ENCODE measurements at places on chromosomes 11 and 22.

DNA sequence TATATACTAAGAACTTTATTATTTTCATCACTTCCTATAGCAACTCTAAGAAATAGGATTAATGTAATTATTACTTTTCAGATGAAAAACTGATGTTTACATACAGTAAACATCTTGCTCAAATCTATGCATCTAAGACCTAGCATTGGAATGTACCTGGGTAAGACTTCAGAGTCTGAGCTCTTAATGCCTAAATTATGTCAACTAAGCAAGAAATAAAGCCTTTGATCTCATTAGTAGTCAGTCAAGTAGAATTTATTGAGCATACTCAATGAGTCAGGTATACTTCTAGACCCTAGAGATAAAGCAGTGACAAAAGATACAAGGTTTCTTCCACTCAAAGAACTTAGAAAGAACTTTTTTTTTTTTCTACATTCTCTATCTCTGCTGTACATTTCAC lies 16.7 kb upstream of the OR51Q1 start:
- H3K4me1 ChIP-seq, result no peaks in the 10 kb centered on the region
- H3K4me3 ChIP-seq, result no peak overlapping the region
- DNase-seq, result no peak

- peak; percentile 39 for DNase-seq
- peak overlapping the region; percentile 78 for H3K27ac ChIP-seq
- H3K4me3 ChIP-seq, result no peak overlapping the region
- H3K4me1 ChIP-seq, result peaks cover 10% of the 10 kb centered on the region
These were observed 13.3 kb downstream of the PARVA start for GRCh38 chr11:12390687-12391110.

DNA sequence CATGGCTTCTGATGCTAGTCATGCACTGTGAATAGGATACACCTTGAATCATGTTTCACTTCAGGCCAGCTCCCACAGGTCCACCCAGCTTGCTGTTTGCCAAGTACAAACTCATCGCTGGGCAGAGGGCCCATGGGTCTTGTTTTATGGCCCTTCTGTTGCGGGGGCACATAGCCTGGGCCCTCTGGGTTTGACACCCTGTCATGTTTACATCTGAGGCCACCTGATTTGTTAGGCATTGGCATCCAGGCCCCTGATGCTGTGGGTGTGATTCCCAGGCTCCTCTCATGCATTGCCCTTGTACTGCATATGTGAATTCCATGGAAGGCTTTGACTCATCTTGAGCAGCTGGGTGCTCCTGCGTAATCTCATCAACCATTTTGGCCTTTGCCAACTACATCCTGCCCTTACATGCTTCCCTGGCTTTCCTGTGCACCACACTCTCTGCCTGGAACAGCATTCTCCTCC lies 32.6 kb downstream of the PPFIBP2 start:
- H3K36me3 ChIP-seq, result no peaks in the 10 kb centered on the region
- H3K4me3 ChIP-seq, result no peak overlapping the region
- no peak for DNase-seq
- H3K27ac ChIP-seq, result no peak overlapping the region

- H3K27ac ChIP-seq, result no peak overlapping the region
- no peak overlapping the region for H3K4me3 ChIP-seq
- no peaks in the 10 kb centered on the region for H3K4me1 ChIP-seq
- no peak for DNase-seq
These were observed 94.5 kb downstream of the CASP12 start for GRCh38 chr11:104803776-104804175.

- no peaks in the 10 kb centered on the region for H3K27me3 ChIP-seq
- peak; percentile 14 for DNase-seq
- H3K27ac ChIP-seq, result no peak overlapping the region
- H3K36me3 ChIP-seq, result no peaks in the 10 kb centered on the region
- H3K4me1 ChIP-seq, result peaks cover 5% of the 10 kb centered on the region
These were observed 99.9 kb downstream of the MED15 start for GRCh38 chr22:20607157-20607907.

DNA sequence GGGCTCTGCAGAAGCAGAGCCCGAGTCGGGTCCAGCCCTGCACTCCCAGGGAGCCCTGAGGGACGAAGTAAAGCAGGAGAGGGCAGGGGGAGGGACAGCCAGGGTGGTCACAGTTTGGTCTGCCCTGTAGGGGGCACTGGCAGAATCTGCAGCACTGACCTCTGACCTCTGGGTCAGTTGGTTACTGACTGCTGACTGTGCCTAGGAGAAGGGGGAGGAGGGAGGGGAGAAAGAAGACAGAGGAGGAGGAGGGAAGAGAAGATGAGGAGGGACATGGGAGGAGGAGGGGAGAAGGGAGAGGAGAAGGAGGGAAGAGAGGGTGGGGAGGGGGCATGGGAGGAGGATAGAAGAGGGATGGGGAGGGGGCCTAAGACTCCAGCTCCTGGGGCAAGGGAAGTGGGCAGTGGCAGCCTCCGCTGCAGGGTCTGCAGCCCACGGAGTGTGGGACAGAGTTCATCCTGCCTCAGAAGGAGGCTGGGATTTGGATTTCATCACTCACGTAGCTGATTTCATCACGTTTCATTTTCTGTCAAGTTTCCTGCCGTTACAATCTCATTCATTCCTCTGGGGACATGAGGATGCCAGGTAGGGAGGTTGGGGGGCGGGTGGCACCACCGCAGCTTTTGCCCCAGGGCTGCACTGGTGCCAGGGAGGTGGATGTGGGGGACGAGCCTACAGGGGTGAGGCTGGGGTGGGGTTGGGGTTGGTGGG lies 55.2 kb downstream of the FLRT1 start:
- H3K4me1 ChIP-seq, result peaks cover 13% of the 10 kb centered on the region
- H3K27me3 ChIP-seq, result no peaks in the 10 kb centered on the region
- no peaks in the 10 kb centered on the region for H3K36me3 ChIP-seq

DNA sequence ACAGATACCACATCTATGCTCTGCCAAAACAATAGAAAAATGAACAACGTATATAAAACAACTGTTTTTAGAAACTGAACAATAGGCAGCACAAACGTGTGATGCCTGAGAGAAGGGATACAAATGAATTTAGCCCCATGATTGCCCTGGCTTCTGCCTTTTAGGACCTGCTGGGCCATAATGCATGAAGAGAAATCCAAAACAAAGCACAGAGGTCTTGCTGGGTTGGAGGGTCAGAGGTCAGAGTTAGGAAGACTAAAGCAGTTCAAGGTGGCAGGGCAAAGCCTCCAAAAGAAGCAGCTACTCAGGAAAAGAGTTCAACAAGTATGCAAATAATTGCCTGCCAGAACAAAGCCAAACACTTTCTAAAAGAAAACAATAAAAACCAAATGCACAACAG lies 138.5 kb downstream of the TTC28 start:
- no peak overlapping the region for H3K27ac ChIP-seq
- no peak overlapping the region for H3K4me3 ChIP-seq
- H3K4me1 ChIP-seq, result no peaks in the 10 kb centered on the region

Data from cardiac muscle cell (in vitro differentiated cells and primary cell).